Neuronal stem cell (in vitro differentiated cells): ENCODE measurements at places on chromosomes 5 and 9.
A peak's percentile ranks its signal among the peaks of the same experiment; 100 is the strongest.

GRCh38 chr9:97987487-97987886 lies 4.3 kb downstream of the ANP32B start:
- no peak for DNase-seq

DNA sequence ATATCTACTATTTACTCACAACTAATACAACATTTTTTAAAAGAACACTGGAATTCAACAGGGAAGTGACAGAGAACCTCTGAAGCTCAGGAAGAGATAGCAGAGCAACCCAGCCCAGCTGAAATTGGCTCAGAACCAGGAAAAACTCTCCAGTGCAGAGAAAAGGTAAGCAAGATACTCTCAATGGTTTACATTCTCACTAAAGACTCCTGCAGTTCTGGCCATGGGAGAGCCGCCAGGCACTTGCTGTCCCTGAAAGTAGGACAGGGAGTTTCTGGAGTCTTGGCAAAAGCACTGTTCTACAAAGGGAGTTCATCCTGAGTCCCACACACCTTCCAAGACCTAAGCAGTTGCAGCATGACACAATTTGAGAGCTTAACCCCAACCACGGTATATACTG lies 330.8 kb downstream of the TRIM36 start:
- no peak for DNase-seq

- no peak for DNase-seq
Observed at GRCh38 chr5:56479126-56479525, 246.0 kb upstream of the ANKRD55 start.

GRCh38 chr5:7094626-7095025 lies 301.3 kb upstream of the ADCY2 start:
- DNase-seq = peak; percentile 71

DNA sequence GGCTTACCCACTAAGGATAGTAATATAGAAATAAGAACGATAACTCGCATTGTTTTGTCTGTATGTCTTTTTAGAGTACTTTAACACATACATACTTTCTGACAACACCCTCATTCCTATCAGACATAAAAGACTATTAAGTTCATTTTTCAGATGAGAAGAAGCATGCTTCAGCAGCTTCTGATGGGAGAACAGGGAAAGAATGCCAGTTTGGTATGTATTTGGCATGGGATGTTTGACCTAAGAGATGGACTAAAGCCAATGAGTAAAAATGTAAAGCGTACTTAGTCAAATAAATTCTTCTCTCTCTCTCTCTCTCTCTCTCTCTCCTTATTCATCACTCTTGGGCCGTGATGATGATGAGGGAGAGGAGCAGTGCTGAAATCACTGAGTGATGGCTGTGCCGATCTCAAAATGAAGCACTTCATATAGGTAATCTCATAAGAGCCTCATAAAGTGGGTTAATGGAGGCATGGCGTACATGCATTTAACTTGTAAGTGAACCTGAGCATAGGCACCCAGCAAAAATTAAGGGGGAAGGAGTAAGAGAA lies 71.5 kb downstream of the SLIT3 start:
- no peak for DNase-seq

DNA sequence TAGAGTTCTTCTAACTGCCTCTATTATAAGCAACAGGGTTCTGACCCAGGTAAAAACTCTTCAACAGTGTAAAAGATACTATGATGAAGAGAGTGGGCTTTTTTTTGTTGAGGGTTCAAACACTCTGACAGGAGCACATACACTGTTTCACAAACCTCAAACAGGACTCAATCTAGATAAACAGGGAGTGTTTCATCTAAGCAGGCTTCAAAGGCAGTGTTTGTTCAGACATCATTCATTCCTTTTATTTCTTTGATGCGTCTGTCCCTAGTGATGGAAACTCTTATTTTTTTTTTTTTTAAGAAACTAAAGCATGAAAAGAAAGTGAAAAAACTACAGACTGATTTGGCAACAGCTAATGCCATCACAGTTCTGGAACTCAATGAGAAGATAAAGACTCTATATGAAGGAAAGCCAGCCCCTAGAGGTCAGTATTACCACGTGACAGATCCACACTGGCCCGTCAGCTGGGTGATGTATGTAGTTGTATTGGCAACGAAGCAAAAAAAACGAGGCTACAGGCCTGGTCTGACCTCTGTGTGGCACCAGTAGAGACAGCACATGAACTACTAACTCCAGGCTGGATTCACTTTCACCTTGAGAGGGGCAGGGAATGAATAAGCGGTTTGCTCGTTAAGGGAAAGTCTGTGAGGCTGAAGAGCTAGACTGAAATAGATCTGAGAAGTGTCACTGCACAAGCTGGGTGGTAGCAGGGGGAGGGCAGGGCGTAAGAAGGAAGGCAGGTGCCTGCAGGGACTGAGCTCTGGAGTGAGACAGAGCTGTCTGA lies 172.2 kb downstream of the CCDC192 start:
- DNase-seq = peak; percentile 14

- DNase-seq = no peak
Observed at GRCh38 chr5:65327582-65327981, 154.1 kb downstream of the ADAMTS6 start.

DNA sequence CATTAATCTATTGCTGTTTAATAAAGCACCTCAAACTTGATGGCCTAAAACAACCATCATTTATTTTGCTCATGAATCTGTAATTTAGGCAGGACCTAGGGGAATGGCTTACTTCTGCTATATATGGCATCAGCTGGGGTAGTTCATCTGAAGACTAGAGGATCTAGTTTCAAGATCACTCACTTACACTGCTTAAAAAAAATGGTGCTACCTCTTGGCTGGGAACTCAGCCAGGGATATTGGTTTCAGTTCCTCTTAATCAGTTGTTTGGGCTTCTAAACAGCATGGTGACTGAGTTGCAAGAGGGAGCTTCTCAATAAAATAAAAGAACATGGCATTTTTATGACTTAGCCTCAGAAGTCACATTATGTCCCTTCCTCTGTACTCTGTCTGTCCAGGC lies 142.0 kb downstream of the FAM114A2 start:
- no peak for DNase-seq
